HuH-7.5 (cell line): ENCODE measurements at places on chromosomes 7 and 10.

GRCh38 chr10:70324339-70324861 is 40.6 kb upstream of the NPFFR1 start:
- no peak for DNase-seq

GRCh38 chr10:77713521-77714280 is 76.1 kb upstream of the KCNMA1 start:
- DNase-seq: no peak

DNA sequence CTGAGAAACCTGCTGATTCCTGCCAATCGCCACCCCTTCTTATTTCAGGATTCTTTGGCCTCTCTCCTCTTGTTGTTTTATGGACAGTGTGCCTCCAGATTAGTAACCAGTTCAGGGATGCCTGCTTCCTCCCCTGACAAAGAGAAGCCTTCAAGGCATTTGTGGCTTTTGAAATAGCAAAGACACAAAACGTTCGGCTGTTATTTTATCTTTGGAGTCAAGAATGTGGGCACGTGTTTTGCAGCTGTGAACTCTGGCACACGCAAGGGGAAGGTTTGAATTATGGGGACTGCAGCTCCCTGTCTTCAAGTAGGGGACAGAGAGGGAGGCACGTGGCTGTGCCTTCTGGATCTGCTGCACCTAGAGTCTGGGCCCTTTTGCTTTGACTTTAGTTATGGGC is 157.9 kb upstream of the GRB10 start:
- no peak for DNase-seq

GRCh38 chr10:33732161-33732680 is 397.8 kb upstream of the NRP1 start:
- DNase-seq: no peak

- no peak for DNase-seq
Observed at GRCh38 chr7:92797693-92798092, 38.7 kb downstream of the CDK6 start.

GRCh38 chr7:1659696-1660095 is 10.4 kb upstream of the ELFN1 start:
- DNase-seq: no peak

GRCh38 chr7:124790645-124791044 is 25.1 kb upstream of the GPR37 start:
- DNase-seq: no peak

GRCh38 chr10:2326411-2326810 is 589.1 kb upstream of the ADARB2 start:
- DNase-seq: no peak

DNA sequence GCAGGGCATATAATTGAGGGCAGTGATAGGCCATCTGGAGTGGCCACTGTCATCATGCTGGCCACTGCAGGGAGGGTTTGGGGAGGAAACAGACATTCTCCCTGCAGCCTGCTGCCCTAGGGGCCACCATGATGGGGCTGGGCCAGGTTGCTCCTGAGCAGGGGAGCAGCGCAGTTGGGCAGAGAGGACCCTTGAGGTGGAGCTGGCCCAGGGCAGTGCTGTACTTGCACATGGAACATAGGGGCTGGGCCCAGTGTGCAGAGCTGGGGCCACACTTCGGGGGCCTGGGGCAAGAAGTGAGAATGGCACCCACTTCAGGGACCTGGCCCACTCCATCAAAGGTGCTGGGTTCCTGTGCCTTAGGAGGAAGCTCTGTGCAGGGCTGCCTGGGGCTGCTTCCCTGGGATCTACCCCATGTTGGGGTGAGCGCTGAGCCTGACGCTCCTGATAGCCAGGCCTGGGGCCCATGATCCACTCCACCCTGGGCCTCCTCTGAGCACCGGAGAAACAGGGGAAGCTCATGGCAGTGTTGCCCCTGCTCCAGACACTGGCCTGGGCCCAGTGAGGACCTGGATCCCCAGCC is 21.3 kb upstream of the NUB1 start:
- no peak for DNase-seq

DNA sequence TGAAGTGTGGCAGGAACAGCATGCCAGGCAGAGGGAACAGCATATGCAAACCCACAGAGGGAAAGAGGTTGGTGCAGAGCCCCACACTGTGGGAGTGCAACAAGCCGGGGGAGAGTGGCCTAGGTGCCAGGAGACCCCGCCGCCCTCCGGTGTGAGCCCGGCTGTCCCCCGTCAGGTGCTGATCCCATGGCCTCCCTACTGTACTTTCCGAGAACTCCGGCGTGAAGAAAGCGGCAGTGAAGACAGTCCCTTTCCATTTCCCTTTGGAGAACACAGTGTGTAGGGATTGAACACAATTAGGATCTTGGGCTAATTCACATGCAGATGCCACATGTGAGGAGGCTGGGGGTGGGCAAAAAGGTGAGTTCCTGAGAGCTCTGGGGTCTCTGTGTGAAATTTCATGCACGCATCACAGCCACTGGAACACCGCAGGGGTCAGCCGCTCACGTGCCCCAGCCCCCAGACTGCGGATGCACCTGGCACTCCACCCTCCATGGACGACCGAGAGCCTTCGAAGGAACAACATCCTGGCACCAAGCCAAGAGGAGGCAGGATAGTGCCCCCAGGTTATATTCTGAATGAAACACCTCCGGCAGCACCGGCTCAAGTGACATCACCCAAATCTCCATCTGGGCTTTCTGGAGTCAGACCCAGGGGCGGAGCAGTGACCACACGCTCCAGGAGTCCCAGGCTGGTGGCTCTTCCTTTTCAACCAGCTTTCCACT is 82.1 kb upstream of the PPP2R2D start:
- no peak for DNase-seq
